NCI-H1417 (cell line): ENCODE measurements at places on chromosomes 12 and 14.

DNA sequence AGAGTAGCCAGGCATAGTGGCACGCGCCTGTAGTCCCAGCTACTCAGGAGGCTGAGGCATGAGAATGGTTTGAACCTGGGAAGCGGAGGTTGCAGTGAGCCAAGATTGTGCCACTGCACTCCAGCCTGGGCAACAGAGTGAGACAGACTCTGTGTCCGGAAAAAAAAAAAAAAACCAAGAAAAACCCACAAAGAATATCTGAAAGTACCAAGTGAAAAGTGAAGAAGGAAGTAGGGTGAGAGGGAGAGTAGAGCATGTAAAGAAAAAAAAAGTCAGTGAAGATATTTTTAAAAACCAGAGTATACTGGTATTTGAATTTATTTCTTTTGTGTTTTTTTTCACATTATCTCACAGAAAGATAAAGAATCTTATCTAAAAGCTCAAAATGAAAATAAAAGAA, 43.3 kb upstream of the ISM2 start:
- no peak for DNase-seq

DNA sequence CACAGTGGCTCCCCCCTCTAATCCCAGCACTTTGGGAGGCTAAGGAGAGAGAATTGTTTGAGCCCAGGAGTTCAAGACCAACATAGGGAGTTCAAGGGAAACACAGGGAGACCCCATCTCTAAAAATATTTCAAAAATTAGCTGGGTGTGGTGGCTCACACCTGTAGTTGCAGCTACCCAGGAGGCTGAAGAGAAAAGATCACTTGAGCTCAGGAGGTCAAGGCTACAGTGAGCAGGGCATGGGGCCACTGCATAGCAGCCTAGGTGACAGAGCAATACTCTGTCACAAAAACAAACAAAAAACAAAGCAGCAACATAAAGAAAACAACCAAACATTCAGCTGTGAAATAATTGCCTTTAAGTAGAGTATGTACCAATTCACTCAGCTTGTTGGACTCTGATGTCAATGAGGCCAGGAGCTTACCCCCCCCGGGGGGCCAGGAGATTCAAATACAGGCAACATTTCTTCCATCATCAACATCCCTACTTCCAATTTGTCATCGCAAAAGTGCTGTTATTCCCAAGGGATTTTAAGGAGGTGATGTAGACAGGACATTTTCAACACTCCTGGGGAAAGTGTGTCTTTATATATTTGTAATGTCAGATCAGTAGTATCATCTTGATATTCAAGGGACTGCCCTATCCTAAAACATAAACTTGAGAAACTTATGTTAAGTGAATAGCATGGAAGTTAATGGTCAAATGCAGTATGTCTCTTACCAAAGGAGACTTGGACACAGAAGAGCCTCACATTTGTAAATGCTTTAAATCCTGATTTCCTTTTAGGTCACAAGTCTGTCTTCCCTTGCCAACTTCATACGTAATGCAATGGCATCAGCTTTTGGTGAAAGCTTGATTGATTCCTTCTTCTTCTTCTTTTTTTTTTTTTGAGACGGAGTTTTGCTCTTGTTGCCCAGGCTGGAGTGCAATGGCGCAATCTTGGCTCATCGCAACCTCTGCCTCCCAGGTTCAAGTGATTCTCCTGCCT, 40.6 kb upstream of the AEBP2 start:
- DNase-seq = no peak

DNA sequence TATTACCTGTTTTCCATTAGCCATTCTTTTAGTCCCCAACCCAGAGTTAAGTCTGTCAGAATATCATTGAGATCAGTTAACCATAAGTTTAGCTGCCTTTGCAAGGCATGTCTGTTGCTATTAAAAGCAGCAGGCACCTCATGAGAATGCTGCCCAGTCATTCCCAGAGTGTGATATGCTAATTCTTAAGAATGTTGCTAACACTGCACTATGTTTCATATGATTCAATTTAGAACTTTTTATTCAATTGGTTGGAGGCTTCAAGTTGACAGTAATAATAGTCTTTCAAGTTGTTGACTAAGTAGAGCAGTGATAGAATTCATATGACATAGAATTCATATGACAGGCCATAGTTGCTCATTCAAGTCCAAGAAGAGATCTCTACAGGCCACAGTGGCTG, 292.3 kb downstream of the FUT8 start:
- DNase-seq = no peak

DNA sequence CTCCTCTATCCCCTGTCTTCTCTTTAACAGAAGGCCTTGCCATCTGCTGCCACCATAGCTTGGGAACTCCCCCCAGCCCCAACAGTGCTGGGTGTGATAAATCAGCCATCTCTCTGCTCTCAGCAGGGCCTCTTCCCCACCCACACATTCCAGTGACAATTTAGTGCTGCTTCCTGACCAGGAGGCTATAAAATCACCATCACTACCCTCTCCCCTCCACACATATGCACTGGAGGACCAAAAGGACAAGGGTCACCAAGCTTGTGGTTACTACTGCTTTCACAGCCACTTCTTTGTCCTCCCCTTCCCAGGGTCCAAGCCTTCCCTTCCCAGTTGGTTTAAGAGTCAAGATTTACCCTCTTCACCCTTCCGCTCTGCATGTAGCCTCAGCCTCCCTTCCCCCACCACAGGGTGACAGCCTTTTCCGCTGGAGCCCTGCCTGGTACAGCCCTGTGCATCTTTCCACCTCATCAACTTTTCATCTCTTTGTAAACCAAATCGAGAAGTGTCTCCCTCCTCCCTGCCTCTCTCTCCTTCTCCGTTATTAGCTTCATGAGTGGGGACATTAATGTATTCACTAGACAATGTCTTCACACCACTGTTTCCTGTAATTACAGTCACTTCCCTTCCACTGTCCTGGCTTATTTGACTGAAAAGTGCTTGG, 9.4 kb downstream of the PSMB5 start:
- DNase-seq = no peak

- DNase-seq = no peak
These were observed 48.2 kb downstream of the CALM1 start for GRCh38 chr14:90445011-90445410.

DNA sequence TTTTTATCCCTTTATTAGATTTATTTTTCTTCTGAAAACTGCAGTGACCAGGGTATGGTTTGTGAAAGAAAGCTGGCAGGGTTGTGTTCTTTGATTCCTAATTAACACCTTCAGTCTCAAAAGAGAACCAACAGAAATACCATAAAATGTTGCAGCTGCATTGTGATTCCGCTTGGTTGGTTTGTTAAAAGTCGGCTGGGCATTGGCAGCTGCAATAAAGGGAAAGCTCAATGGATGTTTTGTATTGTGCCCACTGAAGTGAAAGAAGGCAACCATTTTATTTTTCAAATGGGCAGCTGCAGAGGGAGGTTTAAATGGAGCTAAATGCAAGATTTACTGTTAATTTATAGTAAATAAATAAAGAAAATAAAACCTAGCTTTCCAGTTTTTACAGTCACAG, 16.7 kb downstream of the LGR5 start:
- peak; percentile 81 for DNase-seq
